CD4-positive, alpha-beta T cell treated with Interleukin-4 for 4 hours (primary cell): ENCODE measurements at places on chromosomes 12 and 14.

DNA sequence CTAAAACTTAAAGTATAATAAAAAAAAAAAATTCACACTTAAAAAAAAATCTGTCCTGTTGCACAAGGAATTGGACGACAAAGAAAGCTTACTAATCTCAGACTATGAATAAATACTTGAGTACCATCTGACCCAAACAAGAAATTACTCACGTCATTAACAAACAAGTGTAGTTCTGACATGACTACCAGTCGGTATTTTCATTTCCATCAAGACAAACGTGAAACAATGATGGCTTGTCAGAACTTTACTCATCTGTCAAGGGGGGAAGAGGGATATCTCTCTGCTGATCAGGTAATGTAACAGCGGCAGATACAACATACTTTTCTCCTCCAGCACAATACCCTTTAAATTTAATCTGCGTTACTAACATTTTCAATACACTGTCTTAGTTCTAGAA, 78.3 kb downstream of the CDK17 start:
- no peak for DNase-seq

DNA sequence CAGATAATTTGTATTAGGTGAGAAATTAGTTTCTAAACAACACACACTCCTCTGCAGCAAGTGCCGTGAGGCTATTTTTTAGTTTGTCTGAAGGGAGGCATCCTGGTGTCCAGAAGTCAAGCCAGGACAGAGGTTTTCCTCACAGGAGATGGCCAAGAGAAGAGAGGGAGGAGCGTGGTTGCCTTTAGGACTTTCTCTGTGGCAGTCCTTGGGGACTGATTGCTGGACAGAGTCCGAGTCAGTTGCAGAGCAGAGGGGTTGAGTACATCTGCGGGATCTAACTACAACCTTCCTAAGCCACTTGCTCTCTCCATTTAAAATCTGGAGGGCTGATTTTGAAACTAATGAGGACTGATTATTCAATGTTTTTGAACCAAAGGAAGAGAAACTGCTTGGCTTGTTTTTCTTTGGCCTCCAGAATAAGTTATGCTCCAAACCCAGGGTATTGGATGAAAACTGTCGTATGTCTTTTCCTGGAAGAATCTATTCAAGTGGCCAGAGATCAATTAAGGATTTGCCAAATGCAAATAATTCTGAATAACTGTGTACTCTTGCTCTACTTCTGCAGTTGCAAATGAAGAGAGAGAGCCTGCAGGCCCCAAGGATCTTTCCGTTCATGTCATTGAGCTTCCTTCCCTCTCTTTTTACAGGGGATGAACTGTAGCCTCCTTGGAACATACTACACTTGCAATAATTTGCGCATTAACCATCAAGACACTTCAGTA, 1.2 kb downstream of the SLCO1C1 start:
- DNase-seq, result no peak

- DNase-seq, result peak; percentile 72
Observed at GRCh38 chr12:116916714-116917114, 6.0 kb downstream of the FBXW8 start.

DNA sequence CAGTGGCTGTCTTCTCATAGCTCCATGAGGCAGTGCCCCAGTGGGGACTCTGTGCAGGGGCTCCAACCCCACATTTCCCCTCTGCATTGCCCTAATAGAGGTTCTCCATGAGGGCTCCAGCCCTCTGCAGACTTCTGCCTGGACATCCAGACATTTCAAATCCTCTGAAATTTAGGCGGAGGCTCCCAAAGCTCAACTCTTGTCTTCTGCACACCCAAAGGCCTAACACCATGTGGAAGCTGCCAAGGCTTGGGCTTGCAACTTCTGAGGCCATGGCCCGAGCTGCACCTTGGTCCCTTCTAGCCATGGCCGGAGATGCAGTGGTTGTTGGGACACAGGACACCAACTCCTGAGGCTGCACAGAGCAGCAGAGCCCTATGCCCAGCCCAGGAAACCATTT, 20.5 kb upstream of the PPP2R5C start:
- DNase-seq, result no peak
